ENCODE measurements at places on chromosomes 1 and 21.
A peak's percentile ranks its signal among the peaks of the same experiment; 100 is the strongest.

DNA sequence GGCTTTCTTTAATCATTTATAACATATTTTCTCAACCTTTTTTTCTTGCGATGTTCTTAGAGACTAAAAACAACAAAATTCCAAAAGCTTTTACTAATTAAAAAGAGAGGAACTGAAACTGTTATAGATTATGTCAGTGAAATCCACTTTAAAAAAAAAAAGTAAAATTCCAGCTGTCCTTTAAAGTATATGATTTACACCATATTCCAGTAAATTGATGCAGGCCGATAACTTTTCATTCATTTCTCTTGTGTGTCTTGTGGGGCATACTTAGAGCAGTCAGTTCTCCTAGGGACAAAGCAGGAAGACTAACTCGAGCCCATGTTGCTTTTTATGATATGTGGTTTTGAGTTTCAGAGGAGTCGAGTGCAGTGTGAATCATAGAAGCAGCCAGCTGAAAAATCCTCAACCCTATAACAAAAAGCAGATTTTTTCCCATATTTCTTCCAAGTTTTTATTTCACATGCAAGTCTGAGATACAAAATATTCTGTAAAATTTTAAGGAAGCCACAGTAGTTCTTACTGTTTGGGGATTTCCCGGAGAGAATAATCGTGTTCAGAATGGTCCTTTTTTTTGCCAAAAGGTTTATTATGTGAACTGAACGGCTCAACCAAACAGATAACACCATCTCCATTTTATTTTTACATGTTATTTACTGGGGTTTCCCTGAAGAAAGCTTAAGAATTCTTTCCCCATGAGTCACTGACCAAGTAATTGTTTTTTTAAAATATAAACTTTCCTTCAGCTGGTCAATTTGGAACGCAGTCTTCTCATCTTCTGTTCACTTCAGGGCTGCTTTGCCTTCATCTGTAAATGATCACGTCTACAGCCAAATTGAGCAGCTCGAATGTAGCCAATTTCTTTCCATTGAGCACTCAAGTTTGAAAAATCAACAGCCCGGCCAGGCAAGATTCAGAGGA, 77.0 kb upstream of the C1orf105 start:
- DNase-seq: peak; percentile 68

GRCh38 chr1:218698141-218698540, 353.0 kb downstream of the TGFB2 start:
- DNase-seq: no peak

DNA sequence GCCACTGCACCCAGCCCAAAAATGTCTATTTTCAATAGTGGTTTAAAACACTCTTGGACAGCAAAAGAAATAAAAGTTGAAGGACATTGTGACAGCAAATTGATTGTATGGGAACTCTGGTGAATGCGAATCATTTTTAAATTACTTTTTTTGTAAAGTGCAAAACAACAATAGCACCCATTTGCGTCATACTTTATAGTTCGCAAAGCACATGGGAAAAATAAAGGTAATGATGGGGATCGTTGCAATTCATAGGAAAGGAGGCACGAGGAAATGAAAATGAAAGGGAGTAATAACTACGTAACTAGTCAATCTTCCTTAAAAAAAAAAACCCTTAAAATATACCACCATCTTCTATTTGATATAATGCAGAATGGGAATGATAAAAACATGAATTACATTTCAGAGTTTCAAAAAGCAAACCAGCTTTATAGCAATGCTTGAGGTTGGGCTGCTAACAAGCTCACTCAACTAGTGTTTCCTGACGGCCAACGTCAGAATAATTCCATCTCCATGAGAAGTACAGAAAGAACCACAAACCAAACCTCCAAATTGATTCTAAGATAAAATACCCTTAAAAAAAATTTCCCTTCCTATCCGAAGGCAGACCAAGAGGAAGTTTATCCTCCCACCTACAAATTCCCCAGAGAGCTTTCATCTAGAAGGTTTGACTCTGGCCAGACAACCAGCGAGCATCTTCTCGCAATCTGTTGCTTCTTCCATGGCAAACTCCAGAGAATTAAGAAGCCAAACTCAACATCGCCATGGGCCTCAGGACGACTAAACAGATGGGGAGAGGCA, at the start of gene EDARADD:
TSS of gene EDARADD (plus strand) at position 606 of the 801 bp plus-strand sequence. CDS start at position 765, 159 bp downstream.
- no peak for DNase-seq

GRCh38 chr1:147494998-147495580, 46.2 kb upstream of the BCL9 start:
- no peak for DNase-seq

DNA sequence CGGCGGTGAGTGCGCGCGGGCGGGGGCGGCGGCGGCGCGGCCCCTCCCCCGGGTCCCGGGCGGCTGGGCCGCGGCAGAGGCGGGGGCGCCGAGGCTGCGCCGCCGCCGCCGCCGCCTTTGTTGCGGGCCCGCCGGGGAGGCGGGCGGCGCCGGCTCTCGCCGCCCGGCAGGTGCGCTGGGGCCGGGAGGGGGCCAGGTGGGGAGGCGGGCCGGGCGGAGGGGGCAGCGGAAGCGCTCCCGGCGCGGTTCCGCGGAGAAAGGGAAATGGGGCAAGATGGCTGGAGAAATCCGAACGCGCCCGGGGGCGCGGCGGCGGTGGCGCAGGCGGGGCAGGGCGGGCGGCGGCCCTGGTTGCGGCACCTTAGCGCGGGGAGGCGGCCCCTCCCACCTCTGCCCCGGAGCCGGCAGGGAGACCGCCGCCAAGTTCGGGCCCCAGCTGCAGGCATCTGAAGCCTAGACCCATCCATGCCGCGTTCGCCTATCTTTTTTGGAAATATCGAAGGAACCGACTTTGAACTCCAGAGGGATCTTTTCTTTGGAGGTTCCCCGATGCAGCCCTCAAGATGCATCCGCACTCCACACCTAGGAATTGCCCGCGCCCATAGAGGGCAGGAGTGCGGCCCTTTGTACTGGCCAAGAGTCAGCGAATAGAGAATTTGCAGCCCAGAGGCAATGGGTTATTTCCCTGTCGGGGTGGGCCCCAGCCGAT, 479 bp downstream of the POGK start:
- no peak for DNase-seq

- no peak for DNase-seq
Measured at GRCh38 chr21:32336711-32337110, 38.1 kb downstream of the MRAP start.

- no peak for DNase-seq
Measured at GRCh38 chr1:20070357-20070756, 363 bp downstream of the PLA2G5 start.

DNA sequence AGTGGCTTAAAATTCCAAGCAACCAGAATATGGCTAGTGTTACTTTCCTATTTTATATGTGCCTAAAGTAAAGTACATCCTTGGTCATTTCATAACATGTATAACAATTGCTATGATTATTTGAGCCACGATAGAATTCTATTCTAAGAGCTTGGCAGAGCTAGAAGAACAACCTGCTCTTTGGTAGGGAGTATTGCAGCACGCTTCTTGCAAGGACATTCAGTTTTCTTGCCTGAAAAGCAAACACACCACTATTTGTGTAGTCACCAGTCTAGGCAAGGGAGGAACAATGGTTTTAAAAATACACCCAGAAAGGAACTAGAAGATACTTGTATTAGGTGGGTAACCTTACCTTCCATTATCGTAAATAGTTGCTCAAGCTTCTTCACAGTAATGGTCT, 51.5 kb downstream of the CNST start:
- no peak for DNase-seq

GRCh38 chr1:183881387-183882131, 76.6 kb downstream of the RGL1 start:
- DNase-seq: peak; percentile 79

DNA sequence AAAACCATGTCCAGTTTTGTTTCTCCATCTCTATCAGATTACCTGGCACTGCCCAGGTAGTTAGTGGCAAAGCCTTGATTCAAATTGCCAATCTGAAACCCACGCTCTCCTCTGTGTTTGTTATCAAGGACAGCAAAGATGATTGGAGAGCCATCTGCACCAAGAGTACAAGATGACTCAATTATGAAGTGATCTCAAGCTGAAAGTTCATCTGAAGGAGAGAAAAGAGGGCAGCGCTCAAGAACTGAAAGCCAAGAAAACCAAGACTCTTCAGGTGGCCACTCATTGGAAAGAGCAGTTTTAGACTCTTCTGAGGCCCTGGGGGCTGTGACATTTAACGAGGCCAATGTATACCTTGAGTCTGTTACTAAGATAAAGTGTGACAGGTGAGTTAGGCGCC, 13.8 kb downstream of the RXRG start:
- no peak for DNase-seq

GRCh38 chr1:229643996-229644745, 18.1 kb downstream of the URB2 start:
- DNase-seq: no peak

DNA sequence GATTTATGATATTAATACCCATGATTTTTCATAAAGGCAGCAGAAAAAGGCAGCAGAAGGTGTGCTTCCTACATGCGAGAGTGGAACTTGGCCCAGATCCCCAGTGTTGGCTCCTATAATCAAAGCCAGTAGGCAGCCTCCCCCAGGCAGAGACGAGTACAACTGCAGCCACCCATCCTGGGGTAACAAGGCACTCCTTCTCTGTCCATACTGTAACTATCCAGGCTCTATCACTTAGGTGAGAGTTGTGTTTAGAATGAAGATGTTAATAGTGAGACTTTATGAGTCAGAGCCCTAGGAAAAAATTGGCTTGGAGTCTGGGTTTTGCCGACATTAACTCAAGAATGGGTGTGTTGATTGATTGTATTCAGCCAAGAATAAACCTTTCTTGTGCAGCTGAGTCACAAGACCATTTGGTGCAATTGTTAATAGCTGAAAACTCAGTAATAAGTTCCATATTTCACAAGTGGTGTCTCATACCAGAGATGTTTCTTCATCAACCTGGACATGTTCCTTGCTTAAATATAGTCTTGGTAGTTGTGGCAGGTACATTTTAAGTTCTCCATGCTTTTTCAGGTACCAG, 322.3 kb downstream of the DUSP10 start:
- no peak for DNase-seq

DNA sequence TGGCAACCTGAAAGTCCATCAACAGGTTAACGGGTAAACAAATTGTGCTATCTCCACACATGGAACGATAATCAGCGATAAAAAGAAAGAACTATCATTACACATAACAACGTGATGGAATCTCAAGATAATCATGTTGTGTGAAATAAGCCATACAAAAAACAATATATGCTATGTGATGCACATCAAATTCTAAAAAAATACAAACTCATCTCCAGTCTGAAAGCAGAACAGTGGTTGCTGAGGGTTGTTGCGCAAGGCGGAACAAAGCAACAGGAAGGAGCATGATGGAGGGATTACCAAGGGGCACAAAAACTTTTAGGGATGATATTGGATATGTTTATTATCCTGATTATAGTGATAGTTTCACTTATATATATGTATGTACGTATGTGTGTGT, 324.8 kb downstream of the VAV3 start:
- no peak for DNase-seq

GRCh38 chr1:100422065-100422464, 69.8 kb downstream of the CDC14A start:
- DNase-seq: no peak

GRCh38 chr21:20882462-20883407, 115.5 kb upstream of the NCAM2 start:
- peak; percentile 8 for DNase-seq

DNA sequence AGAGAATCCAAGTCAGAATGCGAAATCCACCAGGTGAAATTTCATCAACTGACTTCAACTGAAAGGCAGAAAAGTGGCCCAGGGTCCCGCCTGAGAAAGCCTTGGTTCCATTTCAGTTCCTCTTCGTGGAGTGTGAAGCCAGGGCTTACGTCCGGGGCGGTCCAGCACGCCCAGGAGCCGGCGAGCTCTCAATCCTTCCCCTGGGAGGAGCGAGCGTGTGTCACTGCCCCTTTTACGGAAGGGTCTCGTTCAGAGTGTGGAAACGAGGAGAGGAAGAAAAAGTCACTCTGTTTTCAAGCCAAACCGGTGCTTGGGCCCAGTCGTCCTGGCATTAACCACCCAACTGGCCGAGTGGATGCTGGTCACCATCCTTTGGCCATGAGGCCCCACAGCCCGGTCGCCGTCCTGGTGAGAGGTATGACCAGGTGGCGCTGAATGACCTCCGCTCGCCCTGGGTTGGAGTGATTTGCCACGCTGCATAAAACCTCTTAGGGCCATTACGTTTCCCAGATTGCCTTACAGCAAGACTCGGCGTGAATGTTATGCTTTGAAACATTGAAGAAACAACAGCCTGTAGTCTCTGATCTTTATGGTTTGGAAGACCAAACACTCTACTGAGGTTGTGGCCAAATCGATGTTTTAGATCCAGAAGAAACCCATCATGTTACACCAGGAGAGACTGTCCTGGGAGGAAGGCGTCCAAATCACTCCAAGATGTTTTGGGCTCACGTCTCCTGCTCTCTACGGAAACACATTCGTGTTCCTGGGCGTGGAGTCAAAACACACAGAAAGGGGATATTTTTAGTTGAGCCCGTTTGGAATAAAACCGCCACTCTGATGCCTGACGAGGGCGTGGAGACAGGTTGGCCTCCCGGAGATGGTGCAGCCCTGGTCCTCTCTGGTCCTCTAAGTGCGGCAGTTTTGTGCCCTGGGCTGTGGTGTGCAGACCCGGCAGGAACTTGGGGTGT, 93.6 kb upstream of the ACTRT2 start:
- DNase-seq: no peak

GRCh38 chr1:200311256-200311655, 98.6 kb downstream of the ZNF281 start:
- no peak for DNase-seq

- DNase-seq: no peak
Measured at GRCh38 chr1:222535455-222535854, 12.4 kb downstream of the HHIPL2 start.

- no peak for DNase-seq
Measured at GRCh38 chr1:46363121-46363520, 22.5 kb downstream of the NSUN4 start.

DNA sequence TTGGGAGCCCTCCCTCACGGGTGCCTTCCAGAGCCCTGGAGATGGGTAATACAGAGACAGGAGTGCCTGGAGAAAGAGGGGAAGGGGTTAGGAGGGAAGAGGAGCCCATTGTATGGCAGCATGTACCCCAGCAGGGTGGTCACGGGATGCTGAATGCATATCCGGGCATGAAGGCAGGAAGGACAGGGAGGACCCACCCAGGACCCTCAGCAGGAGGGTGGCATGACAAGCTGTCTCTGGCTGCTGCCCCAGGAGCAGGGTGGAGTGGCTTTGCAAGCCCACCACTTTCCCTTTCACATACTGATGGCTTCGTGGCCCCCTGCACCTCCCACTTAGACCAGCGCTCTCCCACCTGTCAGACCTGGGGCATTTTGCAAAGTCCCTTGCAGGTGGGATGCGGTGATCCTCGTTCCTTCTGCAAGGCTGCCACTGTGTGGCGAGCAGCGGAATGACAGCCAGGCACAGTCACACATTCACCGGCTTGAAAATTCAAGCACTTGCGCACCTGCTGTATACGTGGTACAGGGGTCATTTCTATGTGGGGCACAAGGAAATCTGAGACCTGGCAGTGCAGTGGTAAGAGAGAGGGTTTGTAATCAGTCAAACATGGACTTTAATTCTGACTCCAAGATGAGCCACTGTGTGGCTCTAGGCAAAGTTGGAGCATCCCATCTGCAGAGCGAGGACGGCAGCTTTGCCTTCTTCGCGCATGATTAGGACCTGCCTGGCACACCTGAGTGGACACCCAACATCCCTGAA, 53.2 kb upstream of the TMEM51 start:
- no peak for DNase-seq

- DNase-seq: no peak
Measured at GRCh38 chr1:26921126-26921539, 410 bp upstream of the NUDC start.

GRCh38 chr1:147712605-147713004, 42.3 kb upstream of the ACP6 start:
- DNase-seq: no peak

Measured in HS-27A (cell line).